Activated naive CD4-positive, alpha-beta T cell (primary cell): ENCODE measurements at places on chromosomes 3 and 15.

- DNase-seq = no peak
These were observed 60.2 kb upstream of the TSEN2 start for GRCh38 chr3:12423918-12424630.

DNA sequence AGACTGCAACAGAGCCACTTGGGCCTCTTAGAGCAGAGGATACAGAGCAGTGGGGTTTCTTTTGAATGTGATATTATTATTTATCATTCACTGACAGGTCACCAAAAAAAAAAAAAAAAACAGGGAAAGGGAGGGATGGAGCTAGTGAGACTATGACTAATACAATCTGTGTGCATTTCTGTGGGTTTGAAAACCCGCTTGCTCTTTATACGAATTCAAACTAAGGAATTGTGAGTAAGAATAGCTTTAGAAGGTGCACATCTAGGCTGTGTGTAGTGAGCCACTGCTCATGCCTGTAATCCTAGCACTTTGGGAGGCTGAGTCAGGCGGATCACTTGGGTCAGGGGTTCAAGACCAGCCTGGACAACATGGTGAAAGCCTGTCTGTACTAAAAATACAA lies 186.6 kb upstream of the MANF start:
- no peak for DNase-seq

DNA sequence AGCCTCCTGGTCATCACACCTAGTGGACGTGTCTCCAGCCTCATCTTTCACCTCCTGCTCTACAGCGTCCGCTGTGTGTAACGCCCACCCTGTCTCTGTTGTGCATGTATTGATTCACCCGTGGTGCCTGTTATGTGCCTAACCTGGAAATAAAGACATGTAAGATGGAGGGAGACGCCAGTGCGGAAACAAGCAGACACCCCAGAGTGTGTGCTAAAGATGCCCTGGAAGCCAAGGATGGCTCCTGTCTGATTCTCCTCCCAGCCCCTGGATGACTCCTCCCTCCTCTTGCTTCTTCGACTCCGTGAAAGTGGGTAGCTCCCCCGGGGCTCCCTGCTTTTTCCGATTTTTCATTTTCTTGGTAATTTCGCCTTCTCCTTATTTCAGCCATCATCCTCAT lies 241.8 kb downstream of the ADAMTS17 start:
- no peak for DNase-seq

GRCh38 chr3:5888851-5889250 lies 701.3 kb downstream of the EDEM1 start:
- DNase-seq = no peak

- no peak for DNase-seq
These were observed 19.2 kb upstream of the MGA start for GRCh38 chr15:41640985-41641384.

- DNase-seq = no peak
These were observed 33.8 kb upstream of the BBX start for GRCh38 chr3:107488942-107489341.

DNA sequence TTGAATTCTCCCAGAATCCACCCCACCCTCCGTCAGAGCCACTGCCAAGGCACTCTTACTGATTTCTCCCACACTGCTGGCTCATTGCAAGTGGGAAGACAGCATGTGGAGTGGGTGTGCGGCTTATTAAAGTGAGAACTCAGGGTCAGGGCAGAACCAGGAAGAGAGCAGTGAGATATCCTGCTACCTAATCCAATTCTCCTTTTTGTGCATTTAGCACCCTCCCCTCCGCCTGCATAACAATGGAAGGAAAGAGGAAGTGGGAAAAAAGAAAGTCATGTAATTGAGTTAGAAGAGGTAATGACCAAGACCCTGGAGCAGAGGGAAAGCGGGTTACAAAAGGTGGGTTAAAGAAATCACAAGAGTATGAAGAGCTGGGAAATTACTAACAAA lies 27.8 kb upstream of the PIK3CB start:
- no peak for DNase-seq

GRCh38 chr3:25849641-25850385 lies 59.9 kb downstream of the OXSM start:
- no peak for DNase-seq

DNA sequence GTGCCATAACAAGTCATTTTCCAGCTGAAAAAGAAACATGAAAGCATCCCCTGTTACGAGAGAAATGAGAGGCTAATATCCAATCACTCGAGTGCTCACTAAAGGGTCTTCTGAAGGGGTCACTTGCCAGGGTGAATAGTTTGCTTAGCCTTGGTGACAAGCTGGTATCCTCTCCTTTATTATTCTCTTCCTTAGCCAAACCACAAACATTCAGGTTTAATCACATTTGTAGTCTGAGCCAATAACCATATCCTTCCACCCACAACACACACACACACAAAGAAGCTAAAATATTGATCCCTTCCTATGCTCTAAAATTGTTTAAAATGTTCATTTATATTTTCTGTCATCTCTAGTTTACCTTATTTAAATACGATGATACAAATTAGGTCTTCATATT lies 240.5 kb upstream of the TMCO5A start:
- no peak for DNase-seq

GRCh38 chr3:67662733-67663132 lies 8.3 kb upstream of the SUCLG2 start:
- DNase-seq = no peak

DNA sequence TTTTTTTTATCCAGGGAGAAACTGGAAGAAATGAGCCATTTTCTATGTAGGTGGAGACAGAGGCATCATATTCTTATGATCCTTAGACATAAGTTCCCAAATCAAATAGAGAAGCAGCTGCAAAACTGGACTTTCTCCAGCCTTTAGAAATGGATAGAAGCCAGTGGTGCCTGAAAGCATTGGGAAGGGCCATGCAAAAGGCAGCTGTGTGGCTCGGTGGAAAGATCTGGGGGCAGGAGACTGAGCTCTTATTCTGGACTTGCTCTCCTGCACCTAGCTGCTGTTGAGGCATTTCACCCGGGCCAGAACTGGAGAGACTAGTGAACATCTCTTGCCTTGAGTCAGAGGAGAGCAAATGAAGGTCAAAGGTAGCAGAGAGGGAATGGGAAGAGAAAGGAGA lies 73.1 kb downstream of the TFG start:
- no peak for DNase-seq

GRCh38 chr3:142226474-142226873 lies 1.1 kb upstream of the GK5 start:
- DNase-seq = no peak

- DNase-seq = no peak
These were observed 187.3 kb downstream of the XXYLT1 start for GRCh38 chr3:195083659-195084058.

DNA sequence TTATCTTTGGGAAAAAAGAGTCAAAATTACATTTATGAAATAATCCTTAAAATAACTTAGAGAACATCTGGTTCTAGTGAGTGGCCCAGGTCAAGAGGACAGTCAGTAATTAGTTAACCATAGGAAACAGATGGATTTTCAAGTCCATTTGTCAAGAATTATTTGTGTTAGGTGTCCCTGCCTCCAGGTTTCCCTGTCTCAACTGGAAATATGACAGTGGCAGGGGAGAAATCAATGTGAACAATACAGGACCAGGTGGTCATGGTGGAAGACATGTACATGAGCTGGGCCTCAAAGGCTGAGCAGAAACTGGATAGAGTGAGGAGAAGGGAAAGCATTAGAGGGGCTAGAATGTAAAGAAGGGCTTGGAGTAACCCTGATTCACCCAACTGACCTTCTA lies 372.6 kb downstream of the VPS13C start:
- DNase-seq = no peak

- no peak for DNase-seq
These were observed 154.1 kb downstream of the TJP1 start for GRCh38 chr15:29668120-29668602.

- no peak for DNase-seq
These were observed 45.0 kb upstream of the SLC6A11 start for GRCh38 chr3:10770981-10771380.

DNA sequence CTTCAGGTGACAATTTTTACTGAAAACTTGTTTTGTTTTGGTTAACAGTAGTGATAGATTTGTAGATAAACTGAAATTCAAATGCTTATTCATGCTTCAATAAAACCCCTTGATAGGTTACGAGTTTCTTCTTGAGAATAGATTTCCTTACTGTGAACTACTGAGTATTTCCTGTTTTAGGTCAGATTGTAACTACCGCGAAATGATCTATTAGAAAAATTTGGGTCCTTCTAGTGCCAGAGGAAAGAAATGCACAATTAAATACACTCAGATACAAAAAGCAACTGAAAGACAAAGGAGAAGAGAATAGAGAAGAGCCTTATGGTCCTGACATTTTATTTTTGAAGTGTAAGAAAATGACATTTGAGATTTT lies 251.7 kb upstream of the TBL1XR1 start:
- no peak for DNase-seq

DNA sequence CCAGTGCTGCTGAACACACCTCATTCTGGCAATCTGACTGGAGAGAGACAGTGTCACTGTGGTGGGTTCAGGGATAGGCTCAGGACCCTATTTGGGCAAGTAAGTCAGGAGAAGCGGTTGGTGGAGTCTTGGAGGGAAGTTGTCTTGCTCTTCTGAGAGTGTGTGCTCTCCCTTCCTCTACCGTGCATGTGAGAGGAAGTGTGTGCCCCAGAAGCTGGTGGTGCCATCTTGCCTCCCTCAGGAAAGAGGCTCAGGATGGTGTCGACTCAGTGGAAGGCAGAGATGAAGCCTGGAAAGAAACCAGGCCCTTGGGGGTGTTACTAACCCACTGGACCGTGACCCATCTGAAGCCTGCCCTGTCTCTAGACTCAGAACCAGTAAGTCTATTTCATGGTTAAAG lies 6.8 kb upstream of the RARRES1 start:
- no peak for DNase-seq

DNA sequence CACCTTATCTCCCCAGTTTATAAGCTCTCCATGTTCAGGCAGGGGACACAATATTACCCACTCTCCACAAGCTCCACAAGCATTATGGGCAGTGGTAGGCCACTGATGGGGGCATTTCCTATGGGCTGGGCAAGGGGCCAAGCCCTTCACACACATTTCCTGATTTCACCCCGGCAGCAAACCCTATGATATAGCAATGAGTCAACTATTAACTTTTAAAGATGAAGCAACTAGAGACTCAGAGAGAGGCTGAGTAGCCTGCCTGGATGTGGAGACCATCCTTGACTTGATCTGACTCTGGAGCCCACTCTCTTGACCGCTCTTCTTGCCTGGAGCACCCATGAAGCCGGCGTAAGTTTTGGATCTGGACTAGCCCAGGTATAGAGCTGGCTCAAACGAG lies 27.4 kb downstream of the FOXL2NB start:
- no peak for DNase-seq

DNA sequence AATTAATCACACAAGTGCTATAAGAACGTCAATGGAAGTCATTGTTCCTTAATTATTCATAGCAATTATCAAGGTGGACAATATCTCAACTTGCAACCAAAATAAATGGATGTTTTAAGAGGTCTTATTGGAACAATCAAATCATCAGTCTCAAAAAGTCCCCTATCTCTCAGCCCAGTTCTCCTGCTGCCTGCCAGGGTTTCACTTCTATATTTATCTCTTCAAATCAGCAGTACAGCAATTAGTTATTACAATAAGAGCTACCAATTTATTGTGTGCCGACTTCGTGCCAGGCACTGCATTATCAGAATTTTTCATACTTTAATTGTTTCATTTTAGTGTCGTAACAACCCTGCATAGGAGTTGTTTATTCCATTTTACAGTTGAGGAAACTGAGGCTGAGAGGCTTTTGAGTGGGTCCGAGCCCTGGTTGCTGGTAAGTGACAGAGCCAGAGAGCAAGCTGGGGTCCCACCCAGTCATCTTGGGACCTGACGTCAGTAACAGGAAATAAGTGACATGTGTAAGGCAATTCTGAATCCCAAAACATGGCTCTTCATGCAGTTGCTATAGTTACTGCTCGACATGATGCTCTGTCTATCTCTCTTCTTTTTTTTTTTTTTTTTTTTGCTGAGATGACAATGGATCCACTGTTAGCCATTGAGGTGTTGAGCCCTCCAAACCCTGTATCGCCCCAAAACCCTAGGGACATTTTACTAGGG lies 8.8 kb upstream of the KCTD6 start:
- no peak for DNase-seq

- no peak for DNase-seq
These were observed 17.9 kb downstream of the CAPN7 start for GRCh38 chr3:15223685-15224572.

DNA sequence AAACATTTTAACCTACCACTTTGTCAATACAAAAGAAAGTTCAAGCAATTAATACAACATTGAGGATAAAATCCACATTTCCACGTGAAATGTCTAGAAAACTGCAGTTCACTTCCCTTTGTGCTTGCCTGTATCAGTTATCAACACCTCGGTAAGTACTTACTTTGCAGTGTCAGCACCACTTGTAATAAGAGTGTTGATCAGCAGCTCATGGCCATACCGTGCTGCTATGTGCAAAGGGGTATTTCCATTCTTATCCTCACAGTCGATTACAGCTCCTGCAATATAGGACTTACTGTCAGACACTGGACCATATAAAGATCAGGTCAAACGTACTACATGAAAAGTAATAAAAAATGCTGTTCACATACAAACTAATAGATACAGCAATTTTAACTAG lies 84.4 kb downstream of the ANKRD28 start:
- DNase-seq = no peak

DNA sequence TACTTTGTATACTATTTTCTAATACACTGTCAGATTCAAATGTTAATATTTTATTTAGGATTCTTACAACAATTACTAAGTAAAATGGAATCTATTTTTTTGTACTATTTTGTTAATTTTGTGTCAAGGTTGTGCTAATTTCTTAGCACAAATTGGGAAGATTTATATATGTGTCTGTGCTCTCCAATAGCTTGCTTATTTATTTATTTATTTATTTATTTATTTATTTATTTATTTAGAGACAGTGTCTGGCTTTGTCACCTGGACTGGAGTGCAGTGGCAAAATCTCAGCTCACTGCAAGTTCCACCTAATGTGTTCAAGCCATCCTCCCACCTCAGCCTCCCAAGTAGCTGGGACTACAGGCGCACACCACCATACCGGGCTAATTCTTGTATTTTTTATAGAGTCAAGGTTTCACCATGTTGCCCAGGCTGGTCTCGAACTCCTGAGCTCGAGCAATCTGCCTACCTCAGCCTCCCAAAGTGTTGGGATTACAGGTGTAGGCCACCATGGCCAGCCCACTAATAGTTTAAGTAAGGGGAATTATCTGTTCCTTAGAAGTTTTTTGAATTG lies 34.6 kb downstream of the CTXND1 start:
- DNase-seq = no peak
